ENCODE measurements at places on chromosomes 6 and 20.

GRCh38 chr6:137832110-137832509 lies 34.9 kb upstream of the TNFAIP3 start:
- no peak for DNase-seq

- DNase-seq: no peak
These were observed 59.1 kb downstream of the LRFN2 start for GRCh38 chr6:40528051-40528450.

DNA sequence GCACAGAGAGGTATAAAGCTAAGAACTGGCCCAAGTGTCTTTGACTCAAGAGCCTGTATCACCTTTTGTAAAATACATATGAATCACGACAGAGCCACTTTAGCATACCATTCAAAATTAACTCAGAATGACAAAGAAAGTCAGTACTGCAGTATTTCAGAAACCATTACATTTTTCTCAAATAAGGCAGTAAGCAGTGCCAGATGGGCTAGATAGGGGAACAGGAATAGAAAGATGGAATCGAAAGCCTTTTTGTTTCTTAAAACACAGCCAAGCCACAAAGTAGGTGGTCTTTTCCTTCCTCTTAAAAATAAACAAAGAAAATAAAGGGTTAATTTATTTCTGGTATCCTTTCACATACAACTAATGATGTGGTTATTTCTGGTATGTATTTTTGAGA lies 10.3 kb downstream of the CLDN20 start:
- DNase-seq: no peak

DNA sequence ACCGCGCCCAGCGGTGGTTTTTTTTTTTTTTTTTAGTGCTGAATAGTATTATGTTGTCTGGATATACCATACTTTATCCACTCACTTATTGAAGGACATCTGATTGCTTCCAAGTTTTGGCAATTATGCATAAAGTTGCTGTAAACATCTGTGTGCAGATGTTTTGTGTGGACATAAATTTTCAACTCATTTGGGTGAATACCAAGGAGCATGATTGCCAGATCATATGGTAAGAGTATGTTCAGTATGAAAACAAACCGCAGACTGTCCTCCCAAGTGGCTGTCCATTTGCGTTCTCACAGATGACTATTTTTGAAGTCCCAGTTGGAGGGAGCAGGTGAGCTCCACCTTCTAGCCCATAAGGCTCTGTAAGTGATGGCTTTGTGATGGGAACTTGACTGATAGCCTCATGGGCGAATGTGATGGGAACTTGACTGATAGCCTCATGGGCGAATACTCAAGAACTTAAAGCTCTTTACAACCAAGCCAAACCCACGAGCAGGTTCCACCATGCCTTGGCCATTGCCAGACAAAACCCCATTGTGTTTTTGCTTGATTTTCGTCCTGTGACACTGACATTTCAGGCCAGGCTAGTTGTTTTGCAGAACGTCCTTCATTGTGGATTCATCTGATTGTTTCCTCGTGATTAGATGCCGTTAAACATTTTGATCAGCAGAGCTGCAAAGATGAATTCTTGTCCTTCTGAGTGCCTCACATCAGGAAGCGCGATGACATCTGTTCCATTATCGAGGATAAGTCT lies 51.0 kb downstream of the ZBTB2 start:
- DNase-seq: no peak

DNA sequence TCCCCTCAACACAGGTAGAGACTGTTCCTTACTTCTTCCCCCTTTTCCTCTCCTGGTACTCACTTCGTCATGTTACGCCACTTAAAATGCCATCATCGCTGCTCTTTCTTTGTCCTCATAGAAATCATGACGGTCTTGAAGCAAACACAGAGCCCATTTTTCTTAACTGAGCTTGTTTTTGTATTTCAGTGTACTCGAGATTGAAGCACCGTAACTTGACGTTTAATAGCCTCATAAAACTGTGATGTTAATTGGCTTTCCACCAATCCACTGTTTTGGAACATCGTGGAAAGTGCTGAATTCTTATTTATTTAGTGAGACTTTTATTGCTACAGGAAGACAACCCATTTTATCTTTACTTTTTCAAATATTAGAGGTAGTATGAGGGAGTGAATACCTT lies 38.7 kb downstream of the DUSP22 start:
- DNase-seq: no peak

DNA sequence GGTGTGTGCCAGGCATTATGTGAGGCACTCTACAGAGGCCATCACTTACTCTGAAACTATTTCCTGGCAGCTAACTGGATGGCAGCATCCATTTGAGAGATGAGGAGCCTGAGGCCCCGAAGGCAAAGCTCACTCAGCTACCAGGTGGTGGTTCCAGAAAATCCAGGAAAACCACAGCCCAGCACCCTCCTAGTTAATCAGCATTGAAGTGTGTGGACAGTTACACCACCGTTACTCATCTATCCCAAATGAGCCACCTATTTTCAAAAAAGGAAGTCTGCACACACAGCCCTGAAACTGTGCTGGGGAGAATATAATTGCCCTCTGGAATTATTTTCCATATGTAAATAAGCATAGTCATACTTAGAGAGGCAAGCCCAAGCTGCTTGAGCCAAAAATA lies 67.4 kb downstream of the CNBD2 start:
- no peak for DNase-seq

- no peak for DNase-seq
These were observed 285.7 kb downstream of the RNF144B start for GRCh38 chr6:18672852-18673251.

GRCh38 chr6:38676236-38676973 lies 26.5 kb downstream of the GLO1 start:
- DNase-seq: no peak

DNA sequence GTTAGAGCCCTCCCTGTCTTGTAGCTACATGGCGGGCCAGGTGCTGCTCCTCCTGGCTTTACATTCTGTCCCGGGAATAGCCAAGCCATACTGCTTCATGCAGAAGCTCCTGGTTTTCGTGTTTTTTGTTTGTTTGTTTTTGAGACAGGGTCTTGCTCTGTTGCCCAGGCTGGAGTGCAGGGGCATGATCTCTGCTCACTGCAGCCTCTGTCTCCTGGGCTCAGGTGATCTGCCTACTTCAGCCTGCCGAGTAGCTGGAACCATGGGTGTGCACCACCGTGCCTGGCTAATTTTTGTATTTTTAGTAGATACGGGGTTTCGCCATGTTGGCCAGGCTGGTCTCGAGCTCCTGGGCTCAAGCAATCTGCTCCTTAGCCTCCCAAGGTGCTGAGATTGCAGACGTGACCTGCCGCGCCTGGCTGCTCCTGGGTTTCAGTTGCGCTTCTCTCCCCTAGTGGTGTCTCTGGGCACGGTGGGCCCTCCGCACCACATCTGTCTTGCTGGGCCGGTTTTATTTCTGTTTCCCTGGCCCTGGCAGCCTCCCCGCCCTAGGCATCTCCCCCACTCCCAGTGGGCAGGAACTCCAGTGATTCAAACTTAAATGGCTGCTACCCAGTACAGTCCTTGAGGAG lies 12.9 kb downstream of the CDYL start:
- no peak for DNase-seq

DNA sequence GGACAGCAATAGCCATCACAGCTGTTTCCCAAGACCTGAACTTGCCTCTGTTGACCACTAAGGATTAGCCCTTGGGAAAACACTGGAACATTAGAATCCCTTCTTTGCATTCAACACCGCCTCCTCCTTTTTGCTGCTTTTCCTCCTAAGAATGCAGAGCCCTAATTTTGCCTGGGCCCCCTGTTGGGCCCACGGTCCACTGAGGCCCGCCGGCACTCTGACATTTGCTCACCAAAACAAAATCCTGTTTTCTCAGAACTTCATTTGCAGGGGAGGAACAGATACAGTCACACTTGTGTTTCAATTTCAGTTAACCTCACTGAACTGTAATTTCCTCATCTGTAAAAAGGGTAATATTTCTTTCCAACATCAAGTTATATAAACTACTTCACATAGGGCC lies 116.0 kb upstream of the JARID2 start:
- DNase-seq: no peak

DNA sequence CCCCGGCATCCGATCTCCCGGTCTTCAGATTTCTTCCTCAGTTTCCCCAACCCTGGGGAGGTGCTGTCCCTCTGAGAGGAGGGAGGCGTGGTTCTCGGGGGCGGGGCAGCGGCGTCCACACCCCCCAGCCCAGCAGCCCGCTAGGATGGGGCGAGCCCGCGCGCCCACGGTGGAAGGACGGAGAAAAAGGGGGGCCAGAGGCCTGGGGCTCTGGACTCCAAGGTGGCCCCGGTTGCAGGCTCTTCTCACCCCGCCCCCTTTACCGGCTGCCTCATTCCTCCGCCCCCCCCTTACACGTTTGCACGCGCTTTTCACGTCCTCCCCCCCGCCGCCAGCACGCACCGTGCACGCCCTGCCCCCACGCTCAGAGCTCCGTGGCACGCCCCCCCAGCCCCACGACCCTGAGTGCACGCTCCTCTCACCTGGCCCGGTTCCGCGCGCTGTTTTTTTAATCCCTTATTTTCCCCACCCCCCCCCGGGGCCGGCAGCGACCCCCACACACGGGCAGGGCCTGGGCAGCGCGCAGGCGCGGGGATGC lies 402 bp downstream of the ZBTB12 start:
- DNase-seq: peak; percentile 91

GRCh38 chr6:10386220-10386619 lies 28.7 kb downstream of the TFAP2A start:
- no peak for DNase-seq

- DNase-seq: no peak
These were observed 616.3 kb upstream of the FLRT3 start for GRCh38 chr20:14953736-14954135.

DNA sequence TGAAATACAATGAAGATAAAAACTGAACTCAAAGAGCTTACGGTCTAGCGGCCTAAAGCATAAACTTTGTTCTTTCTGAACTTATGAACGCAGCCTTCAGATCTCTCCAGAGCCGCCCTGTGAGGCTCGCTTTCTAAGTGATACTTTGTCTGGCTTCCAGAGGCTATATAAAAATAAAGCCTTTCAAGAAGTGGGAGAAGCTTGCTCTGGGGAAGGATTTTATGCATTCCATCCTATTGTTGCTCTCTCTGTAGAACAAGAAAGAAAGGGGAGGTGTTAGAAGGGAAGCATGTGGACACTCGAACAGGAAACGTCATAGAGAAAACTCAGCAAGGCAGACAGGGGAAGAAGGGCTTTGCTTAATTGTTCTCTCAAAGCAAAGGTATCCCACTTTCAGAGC lies 77.0 kb downstream of the TBX18 start:
- DNase-seq: no peak

- no peak for DNase-seq
These were observed 174.9 kb downstream of the QKI start for GRCh38 chr6:163589387-163589786.

DNA sequence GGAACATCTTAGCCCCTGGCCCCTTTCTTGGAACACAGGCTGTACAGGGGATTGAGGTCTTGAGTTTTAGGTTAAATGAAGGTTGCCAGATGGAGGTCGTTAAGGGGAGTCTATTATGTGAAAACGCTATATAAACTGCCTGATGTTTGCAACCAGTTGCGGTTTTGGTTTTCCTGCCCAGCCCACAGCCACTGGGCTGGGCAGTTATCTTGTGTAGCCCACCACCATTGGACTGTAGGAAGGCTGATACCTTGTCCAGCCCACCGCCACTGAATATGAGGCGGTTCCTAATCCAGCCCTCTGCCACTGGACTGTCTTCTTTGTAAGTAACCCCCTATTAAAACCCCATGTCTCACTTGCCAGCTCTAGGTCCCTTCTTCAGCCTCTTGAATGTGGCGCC lies 42.3 kb upstream of the COL21A1 start:
- DNase-seq: no peak

- no peak for DNase-seq
These were observed 9.2 kb upstream of the DEFB113 start for GRCh38 chr6:49978332-49979226.

DNA sequence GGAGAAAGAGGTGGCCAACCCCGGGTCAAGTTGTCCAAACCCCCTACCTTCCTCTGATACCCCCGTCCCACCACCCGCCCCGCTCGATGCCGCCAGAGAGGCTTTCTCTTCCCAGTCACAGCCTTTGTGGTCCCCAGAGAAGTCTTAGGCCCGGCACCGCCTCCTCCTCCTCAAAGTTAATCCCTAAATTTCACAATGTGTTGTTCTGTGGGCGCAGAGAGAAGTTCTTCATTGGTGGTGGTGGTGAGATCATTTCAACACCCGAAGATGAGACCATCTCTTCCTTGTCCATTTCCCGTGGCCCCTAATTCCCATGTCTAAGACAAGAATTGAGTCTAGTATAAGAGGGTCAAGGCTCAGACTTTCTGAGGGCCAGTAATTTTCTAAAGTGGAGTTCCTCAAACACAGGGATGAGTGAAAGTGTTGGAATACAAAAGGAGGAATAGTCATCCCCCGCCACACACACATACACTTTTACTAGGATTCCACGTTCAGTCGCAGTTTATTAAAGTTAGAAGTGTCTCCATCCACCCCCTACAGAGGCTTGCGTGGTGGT lies 10.4 kb downstream of the TRIM31 start:
- peak; percentile 32 for DNase-seq

DNA sequence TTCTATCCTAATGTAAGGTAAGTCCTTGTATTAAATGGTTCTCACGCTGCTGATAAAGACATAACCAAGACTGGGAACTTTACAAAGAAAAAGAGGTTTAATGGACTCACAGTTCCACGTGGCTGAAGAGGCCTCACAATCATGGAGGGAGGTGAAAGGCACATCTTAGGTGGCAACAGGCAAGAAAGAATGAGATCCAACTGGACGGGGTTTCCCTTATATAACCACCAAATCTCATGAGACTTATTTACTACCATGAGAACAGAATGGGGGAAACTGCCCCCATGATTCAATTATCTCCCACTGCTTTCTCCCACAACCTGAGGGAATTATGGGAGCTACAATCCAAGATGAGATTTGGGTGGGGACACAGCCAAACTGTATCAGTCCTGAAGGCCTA lies 136.6 kb downstream of the HTR1B start:
- DNase-seq: no peak

GRCh38 chr6:112851146-112851545 lies 504.0 kb downstream of the RFPL4B start:
- DNase-seq: no peak

DNA sequence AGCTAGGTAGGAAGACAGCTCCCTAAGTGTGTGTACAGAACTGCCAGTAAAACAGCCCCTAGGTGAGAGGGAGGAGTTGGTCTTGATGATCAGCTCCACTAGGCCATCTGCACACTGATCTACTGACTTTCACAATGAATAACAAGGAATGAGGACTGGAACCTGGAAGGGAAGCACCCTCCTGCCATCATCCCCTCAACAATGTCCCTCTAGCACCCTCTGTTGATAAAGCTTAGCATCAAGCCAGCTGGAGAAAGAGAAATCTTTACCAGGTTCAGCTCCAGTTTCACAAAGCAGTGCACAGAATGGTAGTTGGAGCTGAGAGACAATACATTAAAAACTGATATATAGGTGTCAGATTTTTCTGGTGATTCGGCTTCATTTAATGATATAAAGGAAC lies 57.2 kb upstream of the IRAK1BP1 start:
- DNase-seq: no peak

DNA sequence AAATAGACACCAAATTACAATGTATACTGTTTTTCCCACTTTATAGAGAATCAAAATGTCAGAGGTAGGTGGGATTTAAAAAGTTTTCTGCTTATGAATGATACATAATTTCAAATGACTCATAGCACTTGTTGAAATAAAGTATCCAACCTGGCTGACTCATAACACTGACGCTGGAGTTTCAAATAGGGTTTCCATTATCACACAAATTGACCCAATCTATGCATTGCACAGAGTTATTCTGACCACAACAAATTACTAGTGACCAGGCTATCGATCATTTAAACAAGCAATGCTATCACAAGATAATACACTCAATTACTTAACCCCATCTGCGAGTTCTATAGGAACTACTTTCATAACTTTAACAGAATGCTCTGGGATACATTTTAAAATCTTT lies 31.9 kb upstream of the PRELID3B start:
- DNase-seq: no peak
